ENCODE measurements at places on chromosomes 11 and 22.
A peak's percentile ranks its signal among the peaks of the same experiment; 100 is the strongest.

DNA sequence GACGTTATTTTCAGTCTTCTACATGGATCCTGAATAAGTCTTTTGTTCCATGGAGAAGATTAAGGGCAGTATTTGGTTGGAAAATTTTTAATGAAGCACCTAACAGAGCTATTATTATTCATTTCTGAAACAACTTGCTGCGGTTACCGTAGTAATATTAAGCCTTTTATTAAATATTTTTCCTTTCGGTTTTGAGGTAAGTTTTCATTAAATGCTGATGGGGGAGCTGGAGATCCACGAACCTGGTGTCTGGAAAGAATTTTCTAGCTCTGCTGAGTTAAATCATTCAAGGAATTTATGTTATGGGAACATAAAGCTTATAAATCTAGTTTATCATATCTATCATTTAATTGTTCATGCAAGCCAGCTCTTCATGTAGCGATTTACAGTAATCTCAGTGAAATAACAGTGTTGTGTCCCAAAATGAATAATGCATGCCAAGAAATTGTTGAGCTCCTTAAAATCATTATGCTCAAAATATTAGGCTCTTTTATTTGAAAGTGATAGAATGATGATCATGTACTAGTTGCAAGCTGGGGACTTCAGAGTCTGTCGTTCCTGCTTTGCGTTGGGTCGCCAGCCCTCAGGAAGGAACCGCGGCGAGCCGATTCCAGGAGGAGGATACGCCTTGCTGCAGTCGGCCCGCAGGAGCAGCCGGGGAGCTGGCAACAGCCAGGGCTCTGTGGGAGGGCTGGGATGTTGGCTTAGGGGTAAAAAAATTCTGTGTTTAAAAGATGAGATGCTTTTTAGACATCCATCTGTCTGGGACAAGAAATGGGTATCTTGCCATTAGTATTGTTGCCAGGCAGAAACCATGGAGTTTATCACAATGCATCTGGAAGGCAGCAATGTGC, 83.1 kb downstream of the TBC1D22A start:
- DNase-seq, result no peak

GRCh38 chr22:40567626-40568328, 68.7 kb downstream of the MRTFA start:
- no peak for DNase-seq

DNA sequence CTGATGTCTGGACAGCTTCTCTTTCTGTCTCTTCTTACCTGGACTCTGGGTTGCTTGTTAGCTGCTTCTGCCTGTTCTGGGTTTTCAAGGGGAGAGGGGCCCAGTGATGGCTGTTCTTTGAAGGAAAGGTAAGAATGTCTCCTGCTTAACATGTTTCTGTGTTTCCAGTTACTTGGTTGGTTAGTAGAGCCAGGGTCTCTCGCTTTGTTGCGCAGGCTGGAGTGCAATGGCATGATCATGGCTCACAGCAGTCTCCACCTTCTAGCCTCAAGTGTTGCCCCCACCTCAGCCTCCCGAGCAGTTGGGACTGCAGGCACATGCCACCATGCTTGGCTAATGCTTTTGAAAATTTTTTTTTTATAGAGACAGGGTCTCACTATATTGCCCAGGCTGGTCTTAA, 126.6 kb downstream of the BCR start:
- DNase-seq, result no peak

- DNase-seq, result no peak
These were observed 4.9 kb downstream of the SLCO2B1 start for GRCh38 chr11:75155570-75156422.

- no peak for DNase-seq
These were observed 2.6 kb downstream of the BET1L start for GRCh38 chr11:204587-205109.

GRCh38 chr11:36507824-36508489, 2.1 kb downstream of the TRAF6 start:
- no peak for DNase-seq

- no peak for DNase-seq
These were observed 5.9 kb upstream of the NRXN2 start for GRCh38 chr11:64728757-64729365.

GRCh38 chr22:27885977-27886842, 32.8 kb downstream of the PITPNB start:
- DNase-seq, result peak; percentile 46

GRCh38 chr11:8089791-8090510, 8.9 kb downstream of the TUB start:
- DNase-seq, result no peak

DNA sequence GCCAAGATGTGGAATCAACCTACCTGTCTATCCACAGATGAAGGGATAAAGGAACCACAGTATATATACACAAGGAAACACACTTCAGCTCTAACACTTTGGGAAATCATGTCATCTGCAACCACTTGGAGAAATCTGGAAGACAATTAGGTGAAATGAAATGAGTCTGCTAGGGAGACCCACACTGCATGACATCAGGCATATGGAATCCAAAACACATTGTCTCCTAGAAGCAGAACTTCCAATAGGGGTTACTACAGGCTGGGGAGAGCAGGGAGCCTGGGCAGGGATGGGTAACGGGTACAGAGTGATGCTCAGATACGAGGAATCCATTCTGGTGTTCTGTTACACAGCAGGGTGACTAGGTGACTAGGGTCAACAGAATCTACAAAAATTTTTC, 18.3 kb downstream of the RGL4 start:
- no peak for DNase-seq

DNA sequence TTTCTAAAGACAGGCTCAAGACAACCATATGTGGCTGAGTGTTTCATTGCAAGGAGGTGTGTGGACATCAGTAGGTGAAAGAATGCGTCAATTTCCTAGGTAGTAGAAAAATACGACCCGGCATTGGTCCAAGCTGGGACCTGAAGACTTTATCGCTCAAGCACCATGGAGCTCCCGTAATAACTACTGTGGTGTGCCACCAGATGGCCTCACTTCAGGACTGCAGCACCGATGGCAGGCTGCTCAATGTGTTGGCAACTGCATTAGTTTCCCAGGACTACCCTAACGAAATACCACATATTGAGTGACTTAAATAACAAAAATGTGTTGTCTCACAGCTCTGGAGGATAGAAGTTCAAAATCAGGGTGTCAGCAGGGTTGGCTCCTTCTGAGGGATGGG, 72.4 kb upstream of the FAT3 start:
- DNase-seq, result no peak

DNA sequence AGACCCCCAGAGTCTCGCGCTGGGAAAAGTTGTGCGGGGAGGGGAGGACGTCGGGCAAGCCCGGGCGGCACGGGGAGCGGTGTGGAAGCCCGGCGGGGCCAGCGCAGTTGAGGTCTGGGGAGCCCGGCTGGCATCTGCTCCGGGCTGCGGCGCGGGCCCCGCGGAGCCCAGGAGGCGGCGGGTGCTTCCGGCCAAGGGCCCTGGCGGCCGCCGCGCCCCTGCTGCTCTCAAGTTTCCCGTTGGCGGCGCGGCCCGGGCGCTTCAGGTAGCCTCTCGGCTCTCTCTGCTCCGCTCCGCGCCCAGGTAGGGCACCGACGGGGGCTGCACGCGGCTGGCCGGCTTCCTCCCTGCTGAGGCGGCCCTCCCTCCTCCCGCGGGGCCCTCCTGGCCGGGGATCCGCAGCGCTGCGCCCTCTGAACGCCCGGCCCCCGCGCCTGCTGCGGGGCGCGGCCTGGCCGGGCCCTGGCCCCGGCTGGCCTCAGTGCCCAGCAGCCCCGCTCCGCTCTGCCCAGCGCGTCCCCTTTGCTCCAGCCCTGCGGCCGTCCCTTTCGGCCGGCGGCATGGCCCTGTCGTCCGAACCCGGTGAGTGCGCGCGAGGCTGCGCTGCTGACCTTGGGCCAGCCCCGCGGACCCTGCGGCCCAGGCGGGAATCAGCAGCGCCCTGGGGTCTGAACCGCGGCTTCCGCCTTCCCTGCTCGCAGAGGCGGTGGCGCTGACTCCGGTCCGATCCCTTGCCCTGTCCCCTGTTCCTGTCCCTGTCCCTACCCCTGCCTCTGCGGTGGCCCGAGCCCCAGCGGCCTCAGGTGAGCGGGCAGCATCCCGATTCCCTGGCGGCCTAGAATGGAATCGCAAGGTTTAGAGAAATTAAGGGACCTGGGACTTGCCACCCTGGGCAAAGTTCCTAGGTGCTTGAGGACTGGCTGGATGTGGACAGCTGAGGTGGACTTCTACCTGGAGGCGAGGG, 4.3 kb upstream of the AMPD3 start:
- DNase-seq, result peak; percentile 58

DNA sequence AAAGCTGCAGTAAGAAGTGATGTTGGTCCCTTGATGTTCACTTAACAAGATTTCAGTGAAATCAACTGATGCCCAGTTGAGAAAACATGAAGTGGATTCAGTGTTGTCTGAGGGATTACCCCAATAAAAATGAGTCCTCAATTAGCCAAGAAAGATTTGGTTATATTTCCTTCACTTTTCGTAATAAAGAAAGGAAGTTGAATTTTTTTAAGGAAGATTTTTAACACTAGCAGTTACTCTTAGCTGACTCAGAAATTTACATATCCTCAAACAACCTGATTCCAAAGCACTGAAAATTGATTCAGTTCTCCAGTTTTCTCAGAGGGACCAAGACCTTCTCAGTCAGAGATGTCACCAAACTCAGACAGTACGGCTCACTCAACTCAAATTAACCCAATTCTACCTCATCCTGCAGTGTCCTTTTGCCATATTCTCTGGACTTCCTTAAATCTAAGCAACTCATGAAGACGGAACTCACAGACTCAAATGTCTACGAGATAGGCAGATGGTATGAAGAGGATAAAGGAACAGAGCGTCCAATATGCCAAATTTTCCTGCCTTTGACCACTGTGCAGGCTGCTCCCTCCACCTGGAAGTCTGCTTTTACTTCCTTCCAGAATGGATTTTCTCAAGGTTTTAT, 22.8 kb downstream of the SLC5A4 start:
- no peak for DNase-seq

DNA sequence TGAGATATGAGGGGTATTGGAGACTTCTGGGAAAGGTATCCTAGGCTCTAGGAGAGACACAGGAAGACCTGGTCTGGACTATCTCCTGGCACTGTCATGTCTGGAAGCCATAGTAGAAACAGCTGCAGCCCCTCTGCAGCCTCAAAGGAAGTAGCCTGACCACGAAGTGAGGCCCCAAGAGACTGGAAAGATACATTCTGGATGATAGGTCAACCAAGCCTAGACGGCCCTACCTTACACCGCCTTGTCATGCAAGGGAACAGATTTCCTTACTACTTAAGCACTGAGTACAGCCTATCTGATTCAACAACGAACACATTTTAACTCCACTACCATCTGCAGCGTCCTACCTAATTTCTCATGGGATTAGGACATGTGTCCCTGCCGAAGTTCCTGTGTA, 31.1 kb downstream of the UQCR10 start:
- no peak for DNase-seq

- DNase-seq, result no peak
These were observed 73.6 kb downstream of the MICAL3 start for GRCh38 chr22:17950651-17951214.

- DNase-seq, result no peak
These were observed 266.3 kb downstream of the DDX10 start for GRCh38 chr11:108931168-108931567.

GRCh38 chr11:78224906-78225420, 36.2 kb downstream of the USP35 start:
- no peak for DNase-seq

DNA sequence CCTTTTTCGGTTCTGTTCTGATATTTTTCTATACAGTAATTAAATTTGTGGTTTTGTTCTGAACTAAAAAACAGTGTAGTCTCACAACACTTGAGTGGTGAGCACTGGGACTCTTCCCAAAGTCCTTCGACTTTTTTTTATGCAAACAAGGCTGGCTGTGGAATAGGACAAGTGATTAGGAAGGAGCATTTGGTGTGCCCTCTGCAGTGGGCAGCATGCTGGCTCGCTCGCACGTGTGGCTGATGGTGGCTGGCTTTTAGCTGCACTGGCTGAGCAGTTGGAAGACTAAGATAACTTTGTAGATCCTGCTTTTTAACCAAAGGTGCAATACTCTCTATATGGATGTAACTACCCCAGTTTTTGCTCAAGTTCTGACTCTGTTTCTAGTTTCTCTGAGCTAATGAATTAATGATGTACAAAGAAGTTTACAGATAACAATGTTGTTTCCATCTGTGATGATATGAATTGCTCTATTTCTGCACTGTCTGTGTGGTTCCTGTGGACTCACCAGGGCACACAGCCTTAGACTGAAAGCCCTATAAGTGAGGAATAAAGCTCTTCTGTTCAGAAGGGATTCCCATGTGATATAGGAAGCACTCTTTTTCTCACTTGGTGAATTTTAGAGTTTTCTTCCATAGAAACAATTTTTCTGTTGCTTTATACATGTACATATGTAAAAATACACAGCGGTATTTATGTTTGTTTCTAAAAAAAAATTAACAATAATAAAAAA, 143.1 kb upstream of the RASSF10 start:
- DNase-seq, result no peak

DNA sequence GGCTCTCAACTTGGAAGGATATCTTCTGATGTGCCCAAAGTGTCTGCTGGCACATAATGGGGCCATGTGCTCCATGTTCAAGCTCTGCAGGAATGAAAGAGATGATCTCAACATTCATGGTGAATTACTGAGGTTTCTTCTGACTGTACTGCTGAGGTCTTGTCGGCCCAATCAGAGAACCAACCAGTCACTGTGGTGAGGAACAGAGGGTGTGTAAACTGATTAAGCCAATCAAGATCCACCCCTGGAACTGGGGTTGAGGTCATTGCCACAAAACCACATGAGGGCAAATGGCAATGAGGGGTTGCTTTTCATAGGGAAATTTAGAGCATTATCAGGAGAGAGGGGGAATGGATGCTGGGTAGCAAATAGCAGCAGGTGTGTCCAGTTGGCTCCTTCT, 152.3 kb upstream of the RAG2 start:
- no peak for DNase-seq

GRCh38 chr11:23755769-23756168, 741.1 kb upstream of the LUZP2 start:
- DNase-seq, result no peak

DNA sequence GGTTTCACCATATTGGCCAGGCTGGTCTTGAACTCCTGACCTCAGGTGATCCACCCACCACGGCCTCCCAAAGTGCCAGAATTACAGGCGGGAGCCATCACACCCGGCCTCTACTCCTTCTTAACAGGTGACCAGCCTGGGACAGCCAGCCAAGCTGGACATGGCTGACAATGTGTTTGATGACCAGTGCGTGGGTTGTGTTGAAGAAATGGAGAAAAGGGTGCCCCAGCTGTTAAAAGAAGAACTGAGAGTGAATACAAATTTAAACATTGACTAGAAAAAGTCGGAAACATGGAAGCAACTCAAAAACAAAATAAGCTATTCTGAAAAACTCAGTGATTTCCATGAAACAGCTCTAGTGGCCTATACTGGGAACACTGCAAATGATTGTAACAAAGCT, 86.5 kb upstream of the CLPB start:
- no peak for DNase-seq

Data from liver (tissue), 10 donors.